ENCODE measurements at places on chromosomes 6 and 20.

- DNase-seq: no peak
Observed at GRCh38 chr20:48923149-48923718, 1.7 kb downstream of the ARFGEF2 start.

- no peak for DNase-seq
Observed at GRCh38 chr6:25792016-25792415, 37.5 kb downstream of the SLC17A4 start.

DNA sequence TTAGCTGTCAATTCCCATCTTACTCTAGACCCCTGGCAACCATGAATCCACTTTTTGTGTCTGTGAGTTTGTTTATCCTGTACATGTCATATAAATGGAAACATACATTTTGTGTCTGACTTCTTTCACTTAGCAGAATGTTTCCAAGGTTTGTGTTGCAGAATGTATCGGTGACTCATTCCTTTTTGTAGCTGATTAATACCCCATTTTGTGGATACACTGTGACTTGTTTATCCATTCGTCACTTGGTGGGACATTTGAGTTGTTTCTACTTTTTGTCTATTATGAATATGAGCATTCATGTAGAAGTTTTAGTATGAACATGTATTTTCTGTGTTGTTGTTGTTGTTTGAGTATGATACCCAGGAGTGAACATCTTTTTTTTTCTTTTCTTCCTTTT lies 21.4 kb downstream of the CDYL start:
- no peak for DNase-seq

DNA sequence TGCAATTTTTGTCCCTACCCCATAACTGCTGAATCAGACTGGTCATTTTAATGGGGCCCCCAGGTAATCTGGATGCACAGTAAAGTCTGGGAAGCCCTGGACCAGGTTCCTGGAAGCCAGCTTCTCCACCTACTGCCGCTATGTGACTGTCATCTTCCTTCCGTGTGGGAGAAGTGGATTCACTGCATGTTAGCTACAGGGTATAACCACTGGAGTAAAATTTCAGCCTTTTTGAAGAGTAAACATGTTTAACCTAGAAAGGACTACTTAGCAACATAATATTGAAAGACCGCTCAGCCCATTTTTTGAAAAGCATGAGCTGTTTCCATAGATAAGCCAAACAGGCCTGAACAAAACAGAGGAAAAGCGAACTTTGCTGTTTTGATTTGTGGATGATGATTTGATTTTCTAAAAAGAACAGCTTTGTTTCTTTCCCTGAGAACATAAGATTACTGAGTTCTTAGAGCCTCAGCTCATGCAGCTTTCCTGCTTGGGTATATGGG lies 208.1 kb downstream of the PLCB4 start:
- DNase-seq: no peak

DNA sequence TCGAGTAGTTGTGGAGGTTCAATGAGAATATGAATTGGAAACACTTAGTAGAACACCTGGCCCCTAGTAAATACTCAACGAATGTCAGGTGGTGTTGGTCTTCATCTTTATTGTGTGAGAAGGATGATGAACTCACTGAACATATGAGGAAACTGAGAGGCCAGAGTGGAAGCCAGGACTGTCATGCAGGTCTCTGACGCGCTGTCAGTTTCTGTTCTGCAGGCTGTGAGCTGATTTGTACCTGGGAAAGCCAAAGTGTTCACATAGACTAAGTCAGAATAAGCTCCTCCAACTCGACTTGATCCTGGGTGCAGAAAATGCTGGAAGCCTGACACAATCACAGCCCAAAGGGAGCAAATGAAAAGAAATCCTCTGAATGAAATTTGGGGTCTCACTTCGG lies 222.2 kb downstream of the LY86 start:
- DNase-seq: no peak

- no peak for DNase-seq
Observed at GRCh38 chr20:9613871-9614270, 99.5 kb downstream of the LAMP5 start.

DNA sequence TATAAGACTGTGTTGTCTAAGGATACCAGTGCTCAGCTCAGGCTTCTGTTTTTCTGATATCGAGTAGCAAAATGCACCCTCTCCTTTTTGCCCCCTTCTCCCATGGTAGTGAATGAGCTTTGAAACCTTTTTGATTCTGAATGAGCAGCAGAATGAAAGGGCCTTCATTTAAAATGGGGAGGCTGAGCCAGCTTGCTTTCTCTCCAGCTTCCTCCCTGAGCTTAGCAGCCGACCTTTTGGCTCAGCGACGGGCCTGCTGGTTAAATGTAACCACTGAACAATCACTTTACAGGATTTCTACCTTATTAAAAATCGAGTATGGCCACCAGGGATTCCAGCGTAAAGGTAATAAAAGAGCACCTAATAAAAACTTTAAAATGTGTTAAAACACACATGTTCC lies 133.7 kb upstream of the SPACA1 start:
- DNase-seq: no peak

DNA sequence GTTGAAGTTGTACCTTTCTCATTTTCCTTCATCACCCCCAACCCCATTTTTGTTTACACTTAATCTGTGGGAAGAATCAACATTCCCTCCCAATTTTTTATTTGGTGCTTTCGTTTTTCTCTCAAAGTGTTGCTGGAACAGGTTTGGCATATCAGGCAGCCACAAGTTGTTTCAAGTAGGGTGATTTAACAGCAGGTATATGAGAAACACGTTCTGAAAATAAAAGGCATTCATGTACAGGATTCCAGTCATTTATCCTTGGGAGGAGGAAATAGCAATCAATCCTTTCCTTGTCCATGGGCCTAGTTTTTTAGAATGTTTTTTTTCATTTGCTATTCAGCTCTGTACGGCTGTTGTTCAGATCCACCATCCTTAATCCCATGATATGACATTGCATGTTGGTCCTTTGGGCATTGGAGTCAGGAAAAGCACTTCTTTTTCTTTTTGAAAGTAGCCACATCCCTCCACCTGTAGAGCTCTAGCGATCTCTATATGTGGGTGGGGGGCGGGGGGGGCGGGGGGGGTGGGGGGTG lies 120.2 kb downstream of the JARID2 start:
- DNase-seq: no peak
